ENCODE measurements at places on chromosomes 16 and 17.

DNA sequence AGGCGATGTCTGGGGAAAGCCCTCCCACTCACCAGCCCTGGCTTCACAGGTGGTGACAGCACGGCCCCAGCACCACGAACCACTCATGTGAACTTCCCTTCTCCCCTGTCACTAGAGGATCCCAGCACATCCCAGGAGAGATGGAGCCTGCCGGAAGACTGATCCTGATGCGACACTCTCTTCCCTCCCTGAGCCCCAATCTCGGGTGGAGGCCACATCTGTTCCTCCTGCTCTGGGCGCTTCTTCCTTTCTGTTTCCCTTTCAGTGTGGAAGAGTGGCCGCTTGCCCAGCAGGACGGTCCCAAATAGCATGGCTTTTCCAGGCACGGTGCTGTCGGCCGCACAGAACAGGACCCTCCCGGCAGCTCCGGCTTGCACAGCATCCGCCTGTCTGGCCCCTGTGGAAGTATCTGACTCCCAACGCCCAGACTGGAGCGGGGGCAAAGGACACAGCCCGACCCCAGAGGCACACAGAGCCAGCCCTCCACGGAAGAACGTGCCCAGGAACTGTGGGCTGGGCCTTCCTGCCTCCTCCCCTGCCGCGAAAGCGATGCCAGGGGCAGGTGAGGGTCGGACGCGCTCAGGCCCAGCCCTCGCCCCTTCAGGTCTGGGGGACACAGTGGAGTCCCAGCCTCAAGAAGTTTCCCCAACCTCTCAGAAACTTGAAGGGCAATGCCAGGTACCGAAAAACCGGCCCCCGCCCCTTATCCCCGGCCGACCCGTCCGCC is 37.6 kb downstream of the CBFA2T3 start:
- DNase-seq = no peak

GRCh38 chr17:19365499-19365817 is 2.9 kb upstream of the B9D1 start:
- DNase-seq = no peak

- DNase-seq = no peak
Observed at GRCh38 chr17:79036181-79036580, 12.2 kb downstream of the C1QTNF1 start.

GRCh38 chr17:32876417-32877163 is at the start of gene MYO1D:
MYO1D (minus strand) TSS chr17:32877124; CDS start chr17:32876872, 252 bp downstream.
- DNase-seq = peak; percentile 37

DNA sequence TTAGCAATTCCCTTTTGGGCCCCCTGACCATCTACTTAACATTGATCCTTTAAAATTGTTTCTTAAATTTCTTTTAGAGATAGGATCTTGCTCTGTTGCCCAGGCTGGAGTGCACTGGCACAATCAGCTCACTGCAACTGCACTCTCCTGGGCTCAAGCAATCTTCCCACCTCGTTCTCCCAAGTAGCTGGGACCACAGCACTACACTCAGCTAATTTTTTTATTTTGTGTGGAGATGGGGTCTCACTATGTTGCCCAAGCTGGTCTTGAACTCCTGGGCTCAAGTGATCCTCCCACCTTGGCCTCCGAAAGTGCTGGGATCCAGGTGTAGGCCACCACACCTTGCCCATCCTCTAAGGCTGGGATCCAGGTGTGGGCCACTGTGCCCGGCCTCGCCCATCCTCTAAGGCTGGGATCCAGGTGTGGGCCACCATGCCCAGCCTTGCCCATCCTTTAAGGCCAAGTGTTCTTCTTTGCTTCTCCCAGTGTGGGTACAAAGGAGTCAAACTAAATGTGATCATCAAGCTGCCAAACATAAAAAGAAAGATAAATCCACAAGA is 13.2 kb downstream of the C16orf95 start:
- no peak for DNase-seq

DNA sequence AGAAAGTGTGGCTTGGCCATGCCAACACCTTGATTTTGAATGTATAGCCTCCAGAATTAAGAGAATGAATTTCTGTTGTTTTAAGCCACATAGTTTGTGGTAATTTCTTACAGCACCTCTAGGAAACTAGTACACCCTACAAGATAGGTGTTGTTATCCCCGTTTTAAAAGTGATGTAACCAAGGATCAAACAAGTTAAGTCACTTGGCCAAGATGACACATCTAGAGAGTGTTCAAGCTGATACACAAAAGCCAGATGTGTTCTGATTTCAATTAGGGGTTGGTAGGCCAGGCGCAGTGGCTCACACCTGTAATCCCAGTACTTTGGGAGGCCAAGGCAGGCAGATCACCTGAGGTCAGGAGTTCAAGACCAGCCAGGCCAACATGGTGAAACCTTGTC is 396.5 kb upstream of the SOX9 start:
- no peak for DNase-seq

DNA sequence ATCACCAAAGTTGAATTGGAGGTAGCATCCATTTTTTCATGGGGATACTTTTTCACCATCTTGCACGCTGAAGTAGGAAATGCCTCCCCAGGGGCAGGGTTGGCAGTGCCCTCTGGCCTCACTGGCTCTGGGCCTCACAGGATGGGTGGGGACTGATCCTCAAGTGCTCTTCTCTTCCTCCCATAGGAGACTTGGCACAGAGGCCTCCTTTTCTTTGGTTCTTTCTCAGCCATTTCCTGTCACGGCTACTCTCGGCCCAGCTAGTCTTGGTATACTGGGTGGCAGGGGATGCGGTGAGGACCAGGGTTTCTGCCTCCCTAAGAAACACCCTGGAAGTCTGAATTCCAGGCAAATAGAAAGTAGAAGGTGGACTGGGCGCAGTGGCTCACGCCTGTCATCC is 58.2 kb downstream of the PECAM1 start:
- DNase-seq = no peak

GRCh38 chr17:21525464-21526130 is 149.4 kb downstream of the KCNJ12 start:
- DNase-seq = no peak

Measured in stimulated activated CD4-positive, alpha-beta T cell treated with anti-CD3 and anti-CD28 coated beads, Interleukin-15, amount 100 ng/mL, for 1 hour (primary cell).